Brain microvascular endothelial cell (primary cell): ENCODE measurements at places on chromosomes 7 and 10.

DNA sequence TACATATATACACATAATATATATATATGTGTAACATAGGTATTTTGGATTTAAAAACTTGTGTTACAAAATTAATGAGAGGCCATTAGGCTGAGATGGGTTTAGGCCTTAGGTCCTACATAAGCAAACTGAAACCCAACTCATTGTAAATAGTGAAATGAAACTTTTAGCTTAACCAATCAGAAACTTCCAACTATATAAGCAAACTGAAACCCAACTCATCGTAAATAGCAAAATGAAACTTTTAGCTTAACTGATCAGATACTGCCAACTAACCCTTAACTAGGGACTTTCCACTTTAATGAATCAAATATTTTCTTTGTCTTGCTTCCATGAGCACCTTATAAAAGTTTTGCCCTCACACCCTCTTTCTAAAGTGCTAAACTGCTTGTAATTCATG, 17.3 kb upstream of the SAMD9L start:
- no peak for DNase-seq

DNA sequence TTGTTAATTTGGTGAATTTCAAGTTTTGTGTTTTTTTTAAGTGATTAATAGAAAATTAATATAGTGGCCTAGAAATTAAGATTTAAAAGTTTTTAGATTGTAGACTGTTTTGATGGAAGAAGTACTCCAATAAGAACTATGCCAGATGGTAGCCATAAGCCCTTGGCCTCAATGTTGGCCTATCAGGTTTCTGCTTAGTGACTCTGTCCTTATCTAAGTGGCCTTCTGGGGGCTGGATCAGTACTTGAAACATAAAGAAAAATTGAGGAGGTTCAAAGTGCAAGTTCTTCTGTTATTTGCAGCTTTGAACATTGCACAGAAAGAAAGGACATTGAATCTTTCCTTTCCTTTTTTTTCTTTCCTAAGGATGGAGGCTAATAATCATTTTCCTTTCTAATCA, 9.9 kb downstream of the CCDC126 start:
- no peak for DNase-seq

- no peak for DNase-seq
Measured at GRCh38 chr7:55113760-55114540, 95.1 kb downstream of the EGFR start.

DNA sequence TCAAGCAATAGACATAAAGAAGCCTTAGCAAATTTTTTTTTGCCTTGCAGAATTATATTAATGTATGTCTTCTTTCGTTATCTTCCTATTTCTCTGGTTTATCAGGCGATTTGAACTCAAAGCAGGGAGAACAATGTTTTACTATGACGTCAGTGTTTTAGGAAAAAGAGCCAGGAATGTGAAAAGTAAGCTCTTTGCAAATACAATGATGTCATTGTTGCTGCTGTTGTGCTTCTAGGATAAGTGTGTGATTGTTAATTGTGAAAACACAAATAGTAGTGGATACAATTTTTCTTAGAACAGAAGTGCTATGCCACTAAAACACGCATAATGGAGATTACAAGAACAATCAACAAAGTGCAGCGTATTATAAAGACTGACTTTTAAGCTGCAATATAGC, 9.5 kb upstream of the AUTS2 start:
- no peak for DNase-seq

DNA sequence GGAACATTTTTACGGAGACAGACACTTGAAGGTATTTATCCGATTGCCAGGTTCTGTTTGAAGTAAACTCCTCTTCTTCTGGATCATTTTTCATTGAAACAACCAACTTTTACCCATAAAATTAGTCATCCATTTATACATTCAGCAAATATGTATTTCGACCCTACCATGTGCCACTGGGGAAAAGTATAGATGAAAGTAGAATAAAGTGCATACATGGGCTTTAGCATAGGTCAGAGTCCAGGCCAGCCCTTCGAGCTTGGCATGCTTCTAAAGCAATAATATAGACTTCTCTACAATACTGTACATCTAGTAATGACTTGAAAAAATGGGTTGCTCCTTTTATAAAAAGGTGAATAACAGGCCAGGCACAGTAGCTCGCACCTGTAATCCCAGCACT, 10.1 kb downstream of the SLC25A16 start:
- DNase-seq = no peak

- DNase-seq = no peak
Measured at GRCh38 chr10:46550795-46551700, 5.4 kb downstream of the GPRIN2 start.

DNA sequence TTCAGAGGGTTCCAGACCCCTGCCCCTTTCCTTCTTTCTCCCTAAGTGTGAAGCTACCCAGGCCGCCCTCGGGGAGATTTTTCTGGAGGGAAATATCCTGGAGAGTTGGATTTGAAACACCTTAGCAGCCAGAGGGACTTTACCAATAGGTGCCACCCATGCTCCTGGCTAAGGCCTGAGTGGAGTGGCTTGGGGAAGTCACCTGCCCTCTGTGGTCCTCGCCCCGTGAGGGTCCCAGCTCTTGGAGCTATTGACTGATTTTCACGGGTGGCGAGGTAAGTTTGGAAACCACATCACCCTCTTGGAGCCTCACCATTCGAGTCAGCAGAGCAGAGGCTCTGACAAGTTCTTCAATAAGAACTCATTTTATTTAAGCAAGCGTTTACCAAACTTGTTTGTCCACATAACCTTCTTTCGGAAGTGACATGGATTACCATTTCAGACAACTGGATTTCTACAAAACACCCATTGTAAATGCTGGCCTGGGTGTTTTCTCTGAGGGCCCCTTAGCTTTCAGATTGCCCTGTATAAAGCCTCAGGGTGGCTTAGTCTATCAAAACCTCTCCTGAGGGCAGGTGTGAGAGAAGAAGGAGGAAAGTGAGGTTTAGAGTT, 20.4 kb downstream of the AQP1 start:
- no peak for DNase-seq

DNA sequence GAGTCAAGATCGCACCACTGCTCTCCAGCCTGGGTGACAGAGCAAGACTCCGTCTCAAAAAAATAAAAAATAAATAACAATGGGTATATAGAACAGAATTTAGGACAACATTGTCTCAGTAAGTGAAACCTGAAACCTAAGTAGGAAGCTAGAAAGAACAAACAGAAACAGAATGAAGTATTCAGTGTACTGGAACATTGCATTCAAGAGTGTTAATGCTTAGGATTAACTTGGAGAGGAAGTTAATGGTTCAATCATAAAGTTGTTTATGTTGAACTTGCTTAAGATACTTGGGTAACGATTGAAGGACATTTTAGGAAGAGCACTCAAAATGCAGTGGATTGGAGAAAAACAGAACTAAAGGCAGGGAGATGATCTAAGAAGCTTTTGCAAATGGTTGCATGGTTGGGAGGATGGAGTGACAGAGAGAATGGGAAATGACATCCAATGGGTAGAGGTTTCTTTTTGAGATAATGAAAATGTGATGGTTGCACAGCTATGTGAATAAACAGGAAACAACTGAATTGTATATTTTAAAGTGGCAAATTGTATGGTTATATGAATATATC, 233.7 kb downstream of the ADK start:
- no peak for DNase-seq

- no peak for DNase-seq
Measured at GRCh38 chr7:142307246-142307900, 49.5 kb upstream of the PRSS58 start.

DNA sequence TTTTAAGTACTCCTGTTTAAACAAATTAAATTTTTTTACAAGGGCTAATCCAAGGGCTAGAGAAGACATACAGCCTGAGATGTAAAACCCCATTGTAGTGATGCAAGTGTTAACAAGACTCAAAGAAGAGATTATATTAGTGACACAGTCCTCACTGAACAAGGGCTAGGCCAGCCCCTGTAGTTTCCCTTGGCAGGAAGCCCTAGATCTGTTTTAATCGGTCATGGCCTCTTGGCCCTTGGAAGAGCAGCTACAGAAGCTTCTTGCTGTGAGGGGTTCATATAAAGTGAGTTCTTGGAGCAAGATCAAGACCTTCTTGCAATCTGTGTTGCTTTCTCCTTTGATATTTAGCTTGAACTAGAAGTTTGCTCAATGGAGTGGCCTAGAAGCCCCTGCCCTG, 1339.4 kb downstream of the XPNPEP1 start:
- no peak for DNase-seq

- peak; percentile 12 for DNase-seq
Measured at GRCh38 chr10:77774940-77775391, 137.4 kb upstream of the KCNMA1 start.

- no peak for DNase-seq
Measured at GRCh38 chr10:113441220-113441619, 111.6 kb upstream of the HABP2 start.

DNA sequence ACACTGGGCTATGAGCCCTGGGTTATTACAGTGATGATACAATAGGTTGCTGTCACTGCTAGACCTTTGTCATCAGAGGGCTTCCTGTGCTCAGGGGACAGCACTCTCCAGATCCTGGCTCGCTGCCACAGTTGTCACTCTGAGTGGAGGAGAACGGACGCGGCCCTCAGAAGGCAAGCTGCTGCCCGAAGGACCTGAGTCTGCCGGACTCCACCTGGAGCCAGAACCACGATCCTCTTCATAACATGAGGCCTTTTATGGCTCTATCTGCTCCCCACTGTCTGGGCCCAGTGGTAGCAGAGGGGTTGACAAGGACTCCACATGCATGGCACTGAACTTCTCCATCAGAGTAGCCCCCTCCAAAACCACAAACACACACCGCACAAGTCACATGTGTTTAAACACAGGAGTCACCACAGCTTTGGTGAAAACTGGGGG, 94.7 kb upstream of the EFCAB10 start:
- no peak for DNase-seq

DNA sequence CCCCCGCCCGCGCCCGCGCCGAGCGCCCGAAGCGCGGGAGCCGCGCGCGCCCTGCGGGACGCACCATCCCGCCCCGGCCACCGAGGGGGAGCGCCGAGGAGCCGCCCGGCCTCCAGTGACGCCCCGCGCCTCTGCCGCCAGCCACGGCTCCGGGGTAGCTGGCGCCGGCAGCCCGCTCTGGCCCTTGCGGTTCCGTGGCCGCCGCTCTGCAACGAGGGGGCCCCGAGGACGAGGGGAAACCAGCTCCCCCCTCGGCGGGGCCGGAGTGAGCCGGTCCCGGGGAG, at the start of gene PAXIP1:
Gene PAXIP1 (minus strand): TSS at position 33 of the 284 bp plus-strand sequence. CDS start 195 bp downstream, outside the sequence.
- DNase-seq = no peak

GRCh38 chr10:110413903-110414547, 83.7 kb upstream of the DUSP5 start:
- DNase-seq = no peak

- no peak for DNase-seq
Measured at GRCh38 chr10:94409021-94409657, 6.8 kb downstream of the TBC1D12 start.

- DNase-seq = no peak
Measured at GRCh38 chr7:45930967-45931366, 9.9 kb upstream of the IGFBP3 start.

GRCh38 chr7:50857804-50858489, 75.3 kb upstream of the GRB10 start:
- DNase-seq = no peak

GRCh38 chr7:102286237-102287110, at the start of gene SH2B2:
Gene SH2B2 (plus strand): TSS chr7:102286868. CDS start chr7:102300551, 13,683 bp downstream.
- DNase-seq = peak; percentile 27

- no peak for DNase-seq
Measured at GRCh38 chr7:714251-714671, 12.2 kb upstream of the DNAAF5 start.

DNA sequence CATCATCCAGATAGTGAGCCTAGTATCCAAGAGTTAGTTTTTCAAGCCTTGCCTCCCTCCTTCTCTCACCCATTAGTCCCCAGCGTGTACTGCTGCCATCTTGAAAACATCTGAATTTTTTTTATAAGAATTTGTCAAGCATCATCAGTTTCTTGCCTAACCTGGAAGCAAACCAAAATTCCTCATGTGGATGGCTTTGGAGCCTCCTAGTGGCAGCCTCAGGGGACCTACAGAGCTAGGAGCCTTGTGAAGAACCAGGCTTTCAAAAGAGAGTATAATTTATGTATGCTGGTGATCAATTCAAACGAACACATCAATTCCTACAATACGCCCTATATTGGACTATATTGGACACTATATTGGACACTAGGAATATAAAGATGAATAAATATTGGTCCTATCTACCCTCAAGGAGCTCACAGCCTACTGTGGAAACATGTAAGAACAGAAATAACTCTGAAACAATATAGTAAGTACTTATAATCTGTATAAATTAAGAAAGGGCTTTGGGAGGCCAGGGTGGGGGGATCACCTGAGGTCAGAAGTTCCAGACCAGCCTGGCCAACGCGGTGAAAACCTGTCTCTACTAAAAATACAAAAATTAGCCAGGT, 63.4 kb downstream of the HPSE2 start:
- DNase-seq = peak; percentile 11

DNA sequence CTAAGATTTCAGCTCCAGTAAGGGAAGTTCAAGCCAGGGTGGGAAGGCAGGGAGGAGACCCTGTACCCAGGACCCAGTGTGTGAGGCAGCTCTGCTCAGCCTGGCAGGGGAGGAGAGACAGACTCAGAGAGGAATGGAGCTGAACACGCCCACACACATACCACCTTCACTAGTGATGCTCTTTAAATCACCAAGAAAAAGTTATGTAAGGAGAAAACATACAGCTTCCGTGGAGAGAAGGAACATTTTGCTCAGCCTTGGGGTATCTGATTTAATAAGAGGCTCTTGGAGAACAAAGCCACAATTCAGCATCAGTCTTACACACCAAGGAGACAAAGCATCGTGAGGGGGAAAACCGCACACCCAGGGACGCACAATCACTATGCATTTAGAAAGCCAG, 62.9 kb downstream of the PRKAG2 start:
- DNase-seq = no peak

DNA sequence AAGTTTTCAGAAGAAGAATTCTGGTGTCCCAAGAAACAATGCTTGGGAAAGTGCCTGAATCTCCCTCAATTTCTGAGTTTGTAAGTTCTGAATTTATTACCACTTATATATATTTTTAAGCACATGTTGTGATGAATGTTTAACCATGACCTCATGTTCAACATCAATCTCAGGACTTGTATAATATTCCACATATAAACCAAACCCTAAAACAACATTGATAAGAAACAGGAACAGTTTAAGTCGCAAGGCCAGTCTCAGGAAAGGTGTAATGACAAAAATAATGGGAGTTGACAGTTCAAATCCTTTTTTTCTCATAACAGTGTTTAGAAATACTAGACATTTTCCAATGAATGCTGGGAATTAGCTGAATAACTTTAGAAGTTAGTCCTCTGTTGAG, 22.8 kb downstream of the NRP1 start:
- DNase-seq = no peak

DNA sequence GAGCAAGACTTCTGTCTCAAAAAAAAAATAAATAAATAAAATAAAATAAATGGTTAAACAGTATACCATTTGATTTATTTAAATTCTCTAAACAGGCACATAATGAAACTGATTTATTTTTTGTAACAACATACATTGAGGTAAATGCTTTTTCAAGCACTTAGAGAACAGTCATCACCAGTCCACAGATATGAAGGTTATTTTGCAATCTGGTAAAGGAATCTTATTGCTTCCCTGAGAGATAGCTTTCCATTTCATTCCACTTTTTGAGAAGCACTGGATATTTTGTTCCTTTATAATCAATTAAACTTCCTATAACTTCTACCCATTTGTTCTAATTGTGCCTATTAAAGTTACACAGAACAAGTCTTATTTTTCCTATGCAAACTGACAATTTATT, 5.2 kb downstream of the CEP55 start:
- no peak for DNase-seq

GRCh38 chr10:12707461-12708185, 293.9 kb downstream of the CCDC3 start:
- DNase-seq = peak; percentile 97

GRCh38 chr7:141071260-141071854, 2.5 kb upstream of the TMEM178B start:
- DNase-seq = no peak

- peak; percentile 39 for DNase-seq
Measured at GRCh38 chr7:30760514-30761213, 8.7 kb downstream of the INMT start.
